ENCODE measurements at places on chromosomes 5 and 9.

DNA sequence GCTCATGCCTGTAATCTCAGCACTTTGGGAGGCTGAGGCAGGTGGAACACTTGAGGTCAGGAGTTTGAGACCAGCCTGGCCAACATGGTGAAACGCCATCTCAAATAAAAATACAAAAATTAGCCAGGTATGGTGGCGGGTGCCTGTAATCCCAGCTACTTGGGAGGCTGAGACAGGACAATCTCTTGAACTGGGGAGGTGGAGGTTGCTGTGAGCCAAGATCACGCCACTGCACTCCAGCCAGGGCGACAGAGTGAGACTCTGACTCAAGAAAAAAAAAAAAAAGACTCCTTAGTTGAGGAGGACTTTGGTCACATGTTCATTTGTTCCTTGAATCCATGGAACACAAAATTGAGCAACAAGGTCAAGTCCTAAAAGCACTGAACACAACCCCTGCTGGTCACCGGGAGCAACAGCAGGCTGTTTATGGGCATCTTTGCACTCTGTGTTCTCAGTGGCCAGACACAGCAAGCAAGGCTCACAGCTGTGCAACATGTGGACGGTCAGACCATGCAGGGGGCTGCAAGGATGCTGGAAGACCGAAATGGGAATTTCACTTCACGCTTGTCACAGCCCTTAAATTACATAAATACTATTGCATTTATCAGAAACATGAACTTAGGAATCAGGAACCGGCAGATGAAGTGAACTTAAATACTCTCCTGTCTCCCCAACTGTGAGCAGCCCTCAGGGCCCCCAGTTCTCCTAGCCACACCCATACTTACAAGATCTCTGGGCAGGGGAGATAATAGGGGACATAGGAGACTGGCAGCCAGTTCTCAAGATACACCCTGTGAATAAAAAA lies 2.8 kb downstream of the GBGT1 start:
- DNase-seq, result peak; percentile 8

- DNase-seq, result no peak
Measured at GRCh38 chr5:16963821-16964220, 27.7 kb upstream of the MYO10 start.

GRCh38 chr5:155936520-155937406 lies 390.2 kb upstream of the SGCD start:
- DNase-seq, result no peak

GRCh38 chr9:125694478-125694877 lies 12.5 kb downstream of the MAPKAP1 start:
- DNase-seq, result no peak

- DNase-seq, result peak; percentile 40
Measured at GRCh38 chr9:68643901-68644809, 60.9 kb upstream of the PIP5K1B start.

Measured in NCI-H1417 (cell line).